Posterior cingulate gyrus (tissue), 11 donors: ENCODE measurements at places on chromosomes 11 and 22.

- DNase-seq: no peak
These were observed 505 bp downstream of the FAM227A start for GRCh38 chr22:38655519-38656255.

GRCh38 chr11:128236506-128237498 lies 350.6 kb downstream of the ETS1 start:
- DNase-seq: no peak

DNA sequence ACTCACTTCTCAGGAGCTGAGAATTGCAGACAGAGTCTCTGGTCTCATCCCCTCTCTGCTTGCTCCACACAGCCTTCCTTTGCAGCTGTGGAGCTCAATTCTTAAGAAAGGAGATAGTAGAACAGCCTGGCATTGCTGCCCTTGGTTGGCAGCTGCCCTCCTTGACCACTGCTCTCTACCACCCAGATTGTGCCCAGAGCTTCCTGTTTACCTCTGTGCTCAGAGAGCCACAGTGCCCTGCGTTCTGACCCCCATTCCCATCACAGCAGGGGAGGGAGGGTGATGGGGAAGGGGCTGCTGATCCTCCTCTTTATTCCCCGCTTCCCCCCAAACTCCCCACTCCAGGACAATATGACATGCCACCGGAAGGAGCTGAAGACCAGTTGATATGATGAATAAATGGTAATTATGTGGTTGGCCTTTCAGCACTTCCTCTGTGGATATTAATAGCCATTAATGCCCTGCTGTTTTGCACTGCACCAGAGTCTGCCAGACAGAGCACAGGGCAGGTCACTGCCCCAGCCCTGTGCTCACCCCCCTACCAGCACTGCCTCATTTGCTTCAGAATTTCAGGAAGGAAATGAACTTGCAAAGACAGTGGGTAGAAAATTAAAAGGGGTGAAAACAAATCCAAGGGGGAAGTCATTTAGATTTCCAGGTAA lies 426.8 kb upstream of the CADM1 start:
- DNase-seq: no peak

DNA sequence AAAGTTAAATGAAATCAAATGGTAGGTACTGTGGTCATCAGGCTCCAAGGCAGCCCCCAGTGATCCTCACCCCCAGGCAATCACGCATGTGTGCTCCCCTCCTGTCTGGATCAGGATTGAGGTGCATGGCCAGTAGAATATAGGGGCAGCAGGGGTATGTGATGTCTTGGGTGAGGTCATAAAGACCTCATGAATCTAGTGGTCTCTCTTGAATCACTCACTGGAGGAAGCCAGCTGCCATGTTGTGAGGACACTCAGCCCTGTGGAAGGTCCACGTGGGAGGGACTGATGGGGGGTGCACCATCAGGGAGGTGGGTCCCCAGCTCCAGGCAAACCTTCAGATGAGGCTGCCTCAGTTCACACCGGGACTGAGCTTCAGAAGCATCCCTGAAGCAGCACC lies 6.8 kb upstream of the IL17REL start:
- no peak for DNase-seq

DNA sequence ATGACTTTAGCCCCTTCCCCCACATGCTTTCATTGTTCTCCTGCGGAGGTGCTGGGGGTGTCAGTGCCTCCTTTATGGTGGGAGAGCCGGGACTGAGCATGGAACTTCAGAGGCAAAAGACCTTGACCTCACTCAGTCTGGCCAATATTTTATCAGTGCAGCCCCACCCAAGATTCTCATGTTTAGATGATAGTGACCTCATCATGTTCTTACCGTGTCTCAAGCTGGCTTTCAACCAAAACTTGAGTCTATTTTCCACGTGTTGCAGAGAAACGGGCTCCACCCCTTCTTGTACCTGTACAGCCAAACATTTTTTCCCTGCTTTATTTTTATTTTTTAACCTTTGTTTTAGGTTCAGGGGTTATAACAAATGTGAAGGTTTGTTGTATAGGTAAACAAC lies 47.7 kb upstream of the NECTIN1 start:
- no peak for DNase-seq

- DNase-seq: no peak
These were observed 162.6 kb downstream of the KIF18A start for GRCh38 chr11:27945348-27945747.

DNA sequence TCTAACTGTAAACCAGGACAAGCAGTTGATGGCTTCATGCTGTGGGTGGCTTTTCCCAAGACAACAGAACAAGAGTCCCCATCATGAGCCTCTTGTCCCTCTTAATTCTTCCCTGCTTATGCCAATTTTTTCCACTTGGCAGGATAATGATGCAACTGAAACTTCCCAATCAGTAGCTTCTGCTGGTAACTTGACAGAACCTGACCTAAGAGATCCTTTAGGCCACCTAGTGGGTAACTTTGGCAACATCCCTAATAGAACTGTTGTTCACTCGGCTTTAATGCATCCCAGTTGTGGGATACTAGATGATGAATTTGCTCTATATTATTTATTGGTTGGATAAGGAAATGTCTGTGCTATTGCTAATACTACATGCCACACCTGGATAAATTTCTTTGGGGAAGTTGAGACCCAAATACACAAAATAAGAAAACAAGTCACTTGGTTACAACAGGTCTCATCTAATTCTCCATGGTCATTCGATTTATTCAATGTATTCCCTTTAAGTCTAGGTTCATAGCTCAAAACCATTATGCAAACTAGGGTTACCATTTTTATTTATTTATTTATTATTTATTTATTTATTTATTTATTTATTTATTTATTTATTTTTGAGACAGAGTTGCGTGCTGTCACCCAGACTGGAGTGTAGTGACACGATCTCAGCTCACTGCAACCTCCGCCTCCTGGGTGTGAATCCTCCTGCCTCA lies 41.4 kb upstream of the NFAM1 start:
- DNase-seq: no peak

GRCh38 chr11:125995313-125995712 lies 49.5 kb downstream of the VSIG10L2 start:
- DNase-seq: no peak

DNA sequence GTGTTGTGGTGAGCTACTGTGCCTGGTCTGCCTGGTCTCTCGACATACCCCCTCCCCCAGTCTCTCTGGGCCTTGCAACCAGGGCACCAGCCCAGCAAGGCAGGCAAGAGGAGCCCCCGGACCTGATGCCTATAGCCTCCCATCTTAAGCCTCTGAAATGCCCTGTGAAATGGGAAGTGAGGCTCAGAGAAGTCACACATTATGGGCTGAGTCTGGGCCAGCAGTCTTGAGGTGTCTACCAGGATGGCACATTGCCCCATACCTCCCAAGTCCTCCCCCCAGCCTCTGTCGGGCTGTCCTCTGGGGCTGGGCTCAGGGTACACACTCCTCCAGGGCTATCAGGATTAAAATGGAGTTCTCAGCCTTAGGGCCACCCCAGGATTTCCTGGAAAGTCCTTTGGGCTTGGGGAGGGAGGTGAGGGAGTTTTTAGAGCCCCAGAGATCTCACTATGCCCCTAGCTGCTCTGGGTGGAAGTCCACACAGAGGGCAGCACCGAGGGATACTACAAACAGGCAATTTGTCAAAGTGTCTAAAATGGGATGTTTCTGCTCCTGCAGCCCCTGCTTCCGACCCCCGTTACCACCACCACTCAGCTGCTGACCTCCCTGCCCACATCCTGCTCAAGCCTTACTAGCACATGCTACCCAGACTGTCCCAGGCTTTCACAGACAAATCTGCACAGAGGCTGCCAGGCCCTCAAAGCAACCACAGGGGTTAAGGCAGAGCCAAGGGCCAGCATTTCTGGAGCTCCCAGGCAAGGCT lies 3.1 kb upstream of the SH3BP1 start:
- DNase-seq: no peak

GRCh38 chr22:42717197-42717928 lies 3.3 kb downstream of the A4GALT start:
- DNase-seq: no peak

DNA sequence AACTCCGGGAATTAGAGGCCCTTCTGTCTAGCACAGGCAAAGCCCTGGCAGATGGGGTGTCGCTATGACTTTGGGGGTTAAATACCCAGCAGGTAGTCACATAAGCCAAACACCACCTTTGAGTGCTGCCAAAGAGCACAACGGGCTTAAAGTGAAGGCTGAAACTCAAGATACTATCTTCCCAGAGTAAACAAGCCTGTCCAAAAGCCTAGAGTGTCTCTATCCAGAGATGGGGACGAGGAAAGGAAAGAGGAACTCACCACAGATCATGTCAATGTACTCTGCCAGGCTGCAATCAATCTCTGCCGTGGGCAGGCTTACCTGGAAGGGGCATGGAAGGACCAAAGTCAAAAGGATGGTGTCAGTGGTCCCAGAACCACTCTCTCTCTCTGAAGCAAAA lies 14.5 kb downstream of the TMEM25 start:
- no peak for DNase-seq

- DNase-seq: no peak
These were observed 11.4 kb upstream of the MPPED1 start for GRCh38 chr22:43400449-43400848.

- DNase-seq: no peak
These were observed 687 bp downstream of the ZNF202 start for GRCh38 chr11:123740787-123741158.

GRCh38 chr22:32123657-32124056 lies 35.4 kb downstream of the C22orf42 start:
- DNase-seq: no peak

- peak; percentile 57 for DNase-seq
These were observed 562.3 kb downstream of the NTM start for GRCh38 chr11:131932584-131933325.

DNA sequence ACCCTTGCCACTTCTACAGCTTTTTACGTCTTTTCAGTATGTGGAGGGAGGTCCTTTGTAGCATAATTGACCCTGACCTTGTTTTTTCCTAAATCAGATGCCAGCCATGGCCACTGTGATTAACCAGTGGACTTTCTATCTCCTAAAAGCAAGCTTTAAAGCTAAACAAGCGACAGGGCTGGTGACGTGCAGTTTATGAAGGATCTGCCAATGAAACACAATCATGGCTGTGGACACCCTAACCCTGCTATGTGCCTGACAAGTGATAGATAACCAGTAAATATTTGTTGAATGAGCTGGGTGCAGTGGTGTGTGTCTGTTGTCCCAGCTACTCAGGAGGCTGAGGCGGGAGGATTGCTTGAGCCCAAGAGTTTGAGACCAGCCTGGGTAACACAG lies 64.2 kb downstream of the LIF start:
- DNase-seq: no peak

DNA sequence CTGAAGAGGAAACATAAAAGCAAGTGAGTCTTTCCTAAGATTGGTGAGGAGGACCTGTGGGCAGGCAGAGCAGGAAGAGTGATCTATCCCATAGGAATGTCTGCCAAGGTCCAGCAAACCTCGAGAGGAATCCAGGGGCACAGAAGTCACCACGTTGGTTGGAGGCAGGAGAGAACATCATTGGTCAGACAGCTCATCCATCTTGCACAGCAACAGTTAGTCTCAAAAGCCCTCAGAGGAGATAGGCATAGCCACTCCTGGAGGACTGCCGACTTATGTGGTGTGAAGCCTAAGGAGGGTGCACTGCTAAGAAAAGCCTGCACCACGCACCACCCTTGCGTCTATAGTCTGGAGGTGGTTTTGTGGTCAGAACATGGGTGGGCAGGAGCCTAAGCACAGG lies 109.1 kb downstream of the RASSF10 start:
- DNase-seq: no peak

DNA sequence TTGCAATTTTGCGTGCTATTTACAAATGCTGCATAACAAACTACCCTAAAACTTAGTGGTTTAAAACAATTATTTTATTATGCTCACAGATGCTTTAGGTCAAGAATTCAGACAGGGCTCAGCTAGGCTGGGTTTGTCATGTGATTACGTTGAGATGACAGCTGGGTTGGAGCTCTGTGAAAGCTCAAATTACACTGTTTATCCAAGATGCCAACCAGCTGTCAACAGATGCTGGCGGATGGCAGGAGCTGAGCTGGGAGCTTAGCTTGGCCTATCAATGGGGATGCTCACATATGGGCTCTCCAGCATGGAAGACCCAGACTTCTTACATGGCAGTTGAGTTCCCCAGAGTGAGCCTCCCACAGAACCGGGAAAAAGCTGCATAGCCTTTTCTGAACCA lies 62.7 kb downstream of the STK33 start:
- DNase-seq: no peak

- DNase-seq: peak; percentile 2
These were observed 975.6 kb downstream of the BRD1 start for GRCh38 chr22:48851933-48852549.

DNA sequence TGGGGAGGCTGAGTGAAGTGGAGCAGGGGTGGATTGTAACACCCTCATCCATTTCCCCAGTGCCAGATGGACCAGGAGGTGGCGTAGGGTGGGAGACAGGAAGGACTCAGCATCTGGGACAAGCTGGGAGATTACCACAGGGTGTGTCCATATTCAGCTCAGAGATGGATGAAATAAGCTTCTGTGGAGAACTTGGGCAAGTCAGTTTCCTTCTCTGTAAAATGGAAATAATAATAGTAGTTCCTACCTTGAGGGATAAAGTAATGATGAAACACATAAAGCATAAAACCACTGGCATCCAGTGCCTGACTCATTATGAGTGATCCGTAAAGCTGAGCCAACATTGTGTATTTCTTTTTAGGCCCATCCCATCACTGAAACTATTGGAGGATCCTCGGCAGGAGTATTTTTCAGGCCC lies 607 bp upstream of the ROBO4 start:
- no peak for DNase-seq

GRCh38 chr22:49272546-49273125 lies 555.0 kb downstream of the BRD1 start:
- DNase-seq: no peak

DNA sequence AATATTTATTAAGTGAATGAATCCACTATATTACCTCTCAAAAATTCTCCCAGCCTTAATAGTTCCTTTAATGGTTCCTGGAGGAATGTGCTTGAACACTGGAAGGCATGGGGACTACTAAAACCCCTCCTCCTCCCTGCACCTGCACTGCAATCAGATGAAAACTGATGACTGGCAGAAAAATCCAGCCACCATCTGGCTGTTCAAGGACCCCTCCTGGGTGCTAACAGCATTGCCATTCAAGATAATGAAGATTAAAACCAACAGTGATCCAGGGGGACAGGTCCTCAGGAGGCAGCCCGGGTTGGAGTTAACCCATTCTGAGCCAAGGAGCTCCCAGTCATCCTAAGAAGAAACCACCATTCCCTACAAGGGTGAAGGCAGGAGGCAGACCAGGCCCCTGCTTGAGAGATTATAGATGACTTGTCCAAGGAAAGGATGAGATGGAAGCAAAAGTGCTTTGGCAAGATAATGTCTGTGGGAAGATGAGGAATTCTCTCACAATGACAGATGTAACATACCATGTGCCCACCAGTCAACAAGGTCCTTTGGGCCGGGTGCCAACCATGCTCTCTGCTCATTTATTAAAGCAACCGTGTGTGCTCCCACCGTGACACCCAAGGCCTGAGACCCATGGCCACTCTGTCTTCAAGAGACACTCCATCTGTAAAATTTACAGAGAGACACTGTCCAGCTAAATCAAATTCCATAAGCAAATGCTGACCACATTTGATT lies 90.6 kb downstream of the LARGE1 start:
- DNase-seq: no peak
